ENCODE measurements at places on chromosomes 1 and 21.

DNA sequence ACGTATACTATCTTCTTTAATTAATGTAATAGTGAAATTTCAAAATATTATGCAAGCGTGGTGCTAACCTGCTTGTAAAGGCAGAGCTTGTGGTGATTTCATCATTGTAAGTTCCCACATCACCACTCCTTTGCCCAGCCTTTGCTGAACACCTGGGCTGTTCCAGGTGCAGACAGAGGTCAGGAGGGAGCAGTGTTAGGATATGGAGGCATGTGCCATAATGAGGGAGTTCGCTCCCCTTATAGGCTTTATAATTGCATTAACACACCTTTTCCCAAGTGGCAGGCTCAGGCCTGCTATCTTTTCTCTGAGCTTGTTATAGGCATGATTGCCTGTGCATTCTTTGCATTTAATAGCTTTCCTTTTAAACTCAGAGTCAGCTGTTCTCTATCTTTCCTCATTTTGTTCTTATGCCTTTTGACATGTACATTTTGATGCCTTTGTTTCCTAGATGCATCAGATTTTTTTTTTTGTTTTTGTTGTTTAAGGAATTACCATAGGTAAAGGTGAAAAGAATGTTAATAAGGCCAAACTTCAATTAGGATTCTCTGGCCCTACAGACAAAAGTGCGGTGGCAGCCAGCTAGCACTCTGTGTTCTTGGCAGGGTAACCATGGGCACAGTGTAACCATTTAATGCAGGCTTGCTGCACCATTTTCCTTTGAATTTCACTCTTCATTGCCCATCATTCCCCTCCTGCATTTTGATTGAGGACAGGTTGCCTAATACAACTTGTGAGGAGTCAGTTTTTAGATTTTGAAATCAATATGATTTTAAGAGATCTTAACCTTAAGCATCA, 12.6 kb downstream of the NPL start:
- no peak for DNase-seq

DNA sequence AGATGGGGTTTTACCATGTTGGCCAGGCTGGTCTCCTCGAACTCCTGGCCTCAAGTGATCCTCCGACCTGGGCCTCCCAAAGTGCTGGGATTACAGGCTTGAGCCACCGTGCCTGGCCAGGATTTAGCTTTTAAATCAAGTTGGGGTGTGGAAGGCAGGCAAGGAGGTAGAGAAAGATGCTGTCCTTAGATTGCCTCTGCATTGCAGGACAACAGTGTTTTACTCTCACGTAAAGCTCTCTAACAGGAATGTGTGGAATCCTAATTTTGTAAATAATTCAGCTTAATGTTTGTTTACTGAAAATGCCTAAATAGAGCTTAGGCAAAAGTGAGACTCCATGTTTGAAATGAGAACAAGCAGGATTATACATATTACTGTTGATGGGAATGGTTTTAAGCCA, 29.5 kb upstream of the TGFB2 start:
- no peak for DNase-seq

- peak; percentile 11 for DNase-seq
These were observed 73.5 kb downstream of the ASTN1 start for GRCh38 chr1:177091040-177091439.

DNA sequence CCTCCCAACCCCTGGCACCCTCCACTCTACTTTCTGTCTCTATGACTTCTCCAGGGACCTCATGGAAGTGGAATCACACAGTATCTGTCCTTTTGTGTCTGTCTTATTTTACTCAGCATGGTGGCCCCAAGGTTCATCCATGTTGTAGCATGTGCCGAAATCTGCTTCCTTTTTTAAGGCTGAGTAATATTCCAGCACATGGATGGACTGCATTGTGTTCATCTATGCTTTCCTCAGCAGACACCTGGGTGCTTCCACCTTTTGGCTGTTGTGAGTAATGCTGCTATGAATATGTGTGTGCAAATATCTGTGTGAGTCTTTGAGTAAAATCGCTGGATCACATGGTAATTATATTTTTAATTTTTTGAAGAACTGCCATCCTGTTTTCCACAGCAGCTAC, 1.6 kb upstream of the PFKL start:
- peak; percentile 28 for DNase-seq

DNA sequence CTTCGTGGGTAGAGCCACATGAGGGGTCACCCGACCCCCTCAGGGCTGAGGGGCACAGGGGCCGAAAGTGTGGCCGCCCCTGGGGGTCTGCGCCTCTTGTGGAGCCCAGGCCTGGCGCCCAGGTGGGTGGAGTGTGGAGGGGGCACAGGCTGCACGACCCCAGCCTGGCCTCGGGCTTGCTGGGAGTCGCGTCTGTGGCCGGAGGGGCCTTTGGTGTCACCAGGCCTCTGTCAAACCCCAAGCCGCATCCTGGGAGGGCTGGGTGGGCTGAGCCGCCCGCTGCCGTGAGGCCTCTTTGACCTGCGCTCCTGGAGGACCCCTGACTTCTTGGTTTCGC, 60.7 kb downstream of the FAAP20 start:
- DNase-seq: no peak

DNA sequence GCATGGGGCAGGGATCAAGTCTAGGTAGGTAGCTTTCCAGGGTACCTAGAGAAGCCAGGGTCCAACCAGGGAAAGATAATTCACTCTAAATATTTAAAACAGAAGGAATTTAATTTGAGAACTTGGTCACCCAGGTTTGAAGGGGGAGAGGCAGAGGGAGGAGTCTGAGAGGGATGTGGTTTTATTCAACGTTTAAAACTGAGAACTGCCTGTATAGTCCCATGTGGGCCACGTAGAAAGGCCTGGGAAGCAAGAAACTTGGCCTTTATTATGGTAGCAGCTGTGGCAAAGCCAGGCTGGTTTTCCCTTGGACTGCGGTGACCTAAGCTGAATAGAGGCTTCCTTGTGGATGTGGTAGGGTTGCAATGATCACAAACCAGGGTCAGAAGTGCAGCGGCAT, 42.0 kb upstream of the DUSP10 start:
- DNase-seq: no peak

GRCh38 chr21:45981151-45982091, at the start of gene COL6A1:
TSS of gene COL6A1 (plus strand) at chr21:45981770. CDS start at chr21:45981851, 81 bp downstream.
- peak; percentile 93 for DNase-seq

GRCh38 chr1:157115851-157116736, 16.5 kb upstream of the ETV3L start:
- no peak for DNase-seq

DNA sequence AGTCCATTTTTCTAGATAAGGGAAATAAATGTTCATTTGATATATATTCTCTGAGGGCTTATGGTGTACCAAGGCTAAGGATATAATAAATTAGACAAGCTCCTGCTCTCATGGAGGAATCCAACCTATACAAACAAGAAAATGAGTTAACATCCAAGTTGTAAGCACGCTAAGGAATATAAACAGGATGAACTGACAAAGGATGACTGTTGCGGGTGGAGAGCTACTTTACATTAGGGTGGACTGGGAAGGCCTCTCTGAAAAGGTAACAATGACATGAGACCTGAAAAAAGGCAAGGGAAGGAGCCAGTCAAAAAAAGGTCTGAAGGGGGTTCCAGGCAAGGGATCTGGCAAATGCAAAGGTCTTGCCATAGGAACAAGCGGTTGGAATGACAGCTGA, 3.1 kb downstream of the BCAR3 start:
- no peak for DNase-seq

DNA sequence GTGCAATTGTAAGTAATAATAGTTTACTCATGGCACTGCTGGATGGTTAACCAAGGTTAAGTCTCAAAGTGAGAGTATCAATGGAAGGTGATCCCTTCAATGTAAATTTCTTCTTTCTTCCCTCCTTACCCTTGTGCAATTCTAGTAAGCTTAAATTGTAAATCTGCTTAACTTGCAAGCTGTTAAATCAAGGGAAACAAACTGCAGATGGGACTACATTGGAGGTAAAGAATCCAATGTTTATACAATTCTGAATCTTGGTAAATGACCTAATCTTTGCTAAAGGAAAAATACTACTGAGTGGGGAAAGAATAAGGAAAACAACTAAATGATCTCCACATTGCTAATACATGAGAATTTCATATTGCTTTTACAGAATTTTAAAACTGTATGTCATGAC, 6.7 kb upstream of the CD55 start:
- no peak for DNase-seq

- DNase-seq: no peak
These were observed 85.8 kb downstream of the MRPS6 start for GRCh38 chr21:34158866-34159835.

- no peak for DNase-seq
These were observed 30.4 kb upstream of the TMEM61 start for GRCh38 chr1:54950006-54950368.

DNA sequence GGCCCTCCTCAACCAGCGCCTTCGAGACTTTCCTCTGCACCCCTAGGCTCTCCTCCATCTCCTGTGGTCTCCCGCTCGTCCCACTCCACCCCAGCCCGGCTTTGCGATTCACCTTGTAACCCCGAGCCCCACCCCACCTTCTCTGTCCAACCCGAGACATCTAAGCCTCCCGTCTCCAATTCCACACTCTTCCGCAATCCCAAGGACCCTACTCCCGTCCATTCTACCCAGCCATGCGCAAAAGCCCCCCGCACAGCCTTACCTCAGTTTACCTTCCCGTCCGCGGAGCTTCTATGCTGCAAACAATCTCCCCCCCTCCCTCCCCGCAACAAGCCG, 174 bp downstream of the SH3BP5L start:
- DNase-seq: no peak

GRCh38 chr1:19338323-19338762, 26.2 kb downstream of the SLC66A1 start:
- no peak for DNase-seq

GRCh38 chr1:3308053-3308452, 146.4 kb upstream of the ARHGEF16 start:
- no peak for DNase-seq

DNA sequence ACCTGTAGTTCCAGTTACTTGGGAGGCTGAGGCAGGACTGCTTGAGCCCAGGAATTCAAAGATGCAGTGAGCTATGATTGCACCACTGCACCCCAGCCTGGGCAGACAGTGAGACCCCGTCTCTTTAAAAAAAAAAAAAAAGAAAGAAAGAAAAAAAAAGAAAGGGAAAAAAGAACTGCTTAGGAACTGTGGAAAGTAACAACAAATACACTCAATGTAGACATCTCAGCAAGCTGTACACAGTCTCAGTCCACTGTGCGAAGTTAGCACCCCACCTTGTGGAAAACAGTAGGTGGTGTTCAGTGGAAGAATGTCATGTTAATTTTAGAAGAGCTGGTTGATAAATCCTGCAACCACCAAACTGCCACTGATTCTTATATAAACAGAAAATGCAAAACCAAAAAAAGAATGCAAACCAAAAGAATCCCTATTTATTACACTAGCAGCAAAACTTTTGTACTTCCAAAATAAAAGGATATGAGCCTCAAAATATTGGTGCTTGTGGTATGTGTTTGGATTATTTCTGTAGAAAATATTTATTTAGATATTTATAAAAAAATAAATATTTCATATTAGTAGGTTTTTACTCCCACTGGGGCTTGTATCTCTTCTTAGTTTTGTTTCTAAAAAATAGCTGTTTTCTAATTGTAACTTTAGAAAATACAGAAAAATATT, 31.1 kb downstream of the ALG14 start:
- peak; percentile 89 for DNase-seq

- no peak for DNase-seq
These were observed 130.9 kb upstream of the ZBTB40 start for GRCh38 chr1:22320587-22321344.

GRCh38 chr1:21326861-21327344, 36.6 kb upstream of the ECE1 start:
- DNase-seq: no peak

DNA sequence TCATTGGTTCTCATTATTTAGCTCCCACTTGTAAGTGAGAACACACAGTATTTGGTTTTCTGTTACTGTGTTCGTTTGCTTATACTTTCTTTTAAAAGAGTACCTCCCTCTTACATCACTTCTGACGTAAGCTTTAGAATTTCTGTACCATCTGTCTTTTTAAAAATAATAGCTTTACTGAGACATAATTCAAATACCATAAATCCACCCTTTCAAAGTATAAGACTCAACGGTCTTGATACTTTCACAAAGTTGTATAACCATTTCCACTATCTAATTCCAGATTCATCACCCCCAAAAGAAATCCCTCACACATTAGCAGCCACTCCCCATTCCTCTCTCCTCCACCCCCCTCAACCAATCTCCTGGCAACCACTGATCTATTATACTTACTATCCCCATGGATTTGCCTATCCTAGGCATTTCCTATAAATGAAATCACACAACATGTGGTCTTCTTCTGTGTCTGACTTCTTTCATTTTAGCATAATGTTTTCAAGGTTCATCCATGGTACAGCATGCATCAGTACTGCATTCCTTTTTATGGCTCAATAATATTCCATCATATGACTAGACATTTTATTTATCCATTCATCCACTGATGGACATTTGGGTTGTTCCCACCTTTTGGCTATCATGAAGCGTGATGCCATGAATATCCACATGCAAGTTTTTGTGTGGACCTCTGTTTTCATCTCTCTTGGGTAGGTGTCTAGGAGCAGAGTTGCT, 104.7 kb downstream of the HLCS start:
- peak; percentile 66 for DNase-seq

DNA sequence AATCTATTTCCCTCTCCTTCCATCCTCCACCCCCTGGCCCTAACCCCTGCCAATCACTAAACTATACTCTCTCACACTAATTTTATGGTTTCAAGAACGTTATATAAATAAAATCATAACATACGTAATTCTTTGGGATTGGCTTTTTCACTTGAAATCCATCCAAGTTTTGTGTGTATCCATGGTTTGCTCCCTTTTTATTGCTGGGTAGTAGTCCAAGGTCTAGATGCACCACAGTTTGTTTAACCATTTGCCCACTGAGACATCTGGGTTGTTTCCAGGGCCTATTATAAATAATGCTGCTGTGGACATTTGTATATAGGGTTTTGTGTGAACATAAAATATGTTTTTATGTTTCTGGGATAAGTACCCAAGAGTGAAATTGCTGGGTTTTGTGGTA, 61.4 kb downstream of the TEX35 start:
- DNase-seq: no peak

GRCh38 chr1:95793893-95794292, 559.9 kb downstream of the RWDD3 start:
- no peak for DNase-seq

- no peak for DNase-seq
These were observed 366.1 kb upstream of the DAB1 start for GRCh38 chr1:57789936-57790335.

DNA sequence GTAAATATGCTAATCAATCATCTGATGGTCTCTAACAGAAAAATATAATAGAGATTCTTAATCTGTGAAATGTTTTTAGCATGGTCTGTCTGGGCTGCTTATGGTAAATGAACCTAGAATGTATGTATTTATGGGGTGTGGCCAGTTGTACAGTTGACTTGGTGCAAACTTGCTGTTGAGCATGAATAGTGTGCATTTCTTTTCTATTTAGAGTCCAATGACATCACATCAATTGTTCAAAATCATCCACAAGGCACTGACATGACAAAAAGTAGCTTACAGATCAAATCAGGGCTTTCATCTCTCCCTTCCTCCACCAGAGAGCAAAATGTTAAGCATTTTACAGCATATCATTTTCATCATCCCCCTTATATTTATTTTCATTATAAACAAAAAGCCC, 1010.3 kb downstream of the KCNT2 start:
- DNase-seq: no peak

- no peak for DNase-seq
These were observed 6.8 kb downstream of the GNL2 start for GRCh38 chr1:37588939-37589338.
